ENCODE measurements at places on chromosomes 12 and 14.

- DNase-seq, result no peak
Measured at GRCh38 chr14:91155626-91156089, 41.8 kb downstream of the DGLUCY start.

GRCh38 chr12:10503460-10503859, 2.2 kb upstream of the EIF2S3B start:
- peak; percentile 43 for DNase-seq

DNA sequence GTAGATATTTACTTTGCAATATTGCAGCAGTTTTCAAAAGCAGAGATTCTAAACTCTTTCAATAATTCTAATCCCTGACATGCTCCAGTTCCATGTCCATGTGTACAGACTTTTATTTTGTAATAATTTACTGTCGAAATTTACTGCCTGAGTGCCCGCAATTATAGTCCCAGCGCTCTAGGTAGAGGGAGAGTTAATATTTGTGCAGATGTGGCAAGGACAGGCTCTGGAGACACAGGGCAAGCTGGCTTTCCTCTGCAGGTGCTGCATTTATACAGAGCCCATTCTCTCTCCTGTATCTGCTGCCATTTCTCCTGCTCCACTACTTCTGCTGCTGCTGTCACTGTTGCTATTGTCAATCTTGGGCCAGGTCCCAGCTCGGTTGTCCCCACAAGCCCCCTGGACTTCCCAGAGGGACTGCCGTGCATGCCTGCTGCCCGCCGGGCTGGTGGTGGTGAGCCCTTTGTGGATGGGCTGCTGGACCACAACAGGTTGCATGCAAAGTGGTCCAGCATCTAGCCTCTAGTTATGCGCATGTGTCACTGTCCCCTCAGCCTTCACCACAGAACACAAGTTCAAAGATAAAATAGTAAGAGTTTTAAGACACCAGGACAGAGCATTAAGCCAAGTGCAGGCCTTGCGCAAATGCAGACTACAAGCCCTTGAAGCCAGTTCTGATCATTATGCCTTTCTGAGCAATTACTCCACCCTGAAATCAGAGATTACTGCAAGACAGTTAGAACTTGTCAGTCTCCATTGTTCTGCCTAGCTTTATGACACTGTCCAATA, 40.8 kb upstream of the CSRP2 start:
- no peak for DNase-seq

DNA sequence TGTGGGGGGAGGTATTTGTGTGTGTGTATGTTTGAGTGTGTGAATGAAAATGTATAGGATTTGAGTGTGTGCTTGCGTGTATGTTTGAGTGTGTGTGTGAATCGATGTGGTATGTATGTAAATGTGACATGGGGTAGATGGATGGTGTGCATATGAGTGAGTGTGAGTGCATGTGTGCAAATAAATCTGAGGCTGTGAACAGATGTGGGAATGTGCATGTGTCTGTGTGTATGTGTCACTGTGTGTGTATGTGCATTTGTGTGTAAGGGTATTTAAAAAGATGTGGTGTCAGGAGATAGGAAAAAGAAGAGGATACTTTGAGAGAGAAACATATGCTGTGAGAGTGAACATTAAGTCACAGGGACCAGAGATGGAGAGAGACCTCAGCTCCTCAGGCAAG, 539.6 kb downstream of the MED13L start:
- DNase-seq, result no peak

DNA sequence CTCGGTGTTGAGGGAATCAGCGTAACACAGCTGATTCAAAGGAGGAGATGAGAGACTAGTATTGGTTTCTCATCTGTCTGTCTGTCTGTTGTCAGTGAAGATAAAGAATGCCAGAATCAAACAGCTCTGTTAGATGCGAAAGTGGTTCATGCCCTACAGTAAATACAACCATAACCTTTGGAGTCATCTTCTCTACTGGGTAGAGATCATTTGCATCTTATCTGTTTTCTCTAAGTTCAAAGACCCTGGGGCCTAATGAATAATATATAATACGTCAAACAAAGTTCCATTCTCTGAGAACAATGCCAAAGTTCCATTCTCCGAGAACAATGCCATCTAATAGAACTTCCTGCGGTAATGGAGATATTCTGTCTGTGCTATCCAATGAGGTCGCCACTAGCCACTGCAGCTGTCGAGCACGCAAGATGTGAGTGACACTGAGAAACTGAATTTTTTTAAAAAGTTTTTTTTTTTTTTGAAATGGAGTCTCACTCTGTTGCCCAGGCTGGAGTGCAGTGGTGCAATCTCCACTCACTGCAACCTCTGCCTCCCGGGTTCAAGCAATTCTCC, 6.6 kb downstream of the IL31 start:
- peak; percentile 36 for DNase-seq

Data from pons (tissue), 1 donor.